ENCODE measurements at places on chromosomes 3 and 15.

GRCh38 chr3:70431911-70432310 lies 119.5 kb upstream of the MDFIC2 start:
- DNase-seq, result no peak

- DNase-seq, result no peak
These were observed 895.5 kb downstream of the ROBO2 start for GRCh38 chr3:77935418-77935817.

DNA sequence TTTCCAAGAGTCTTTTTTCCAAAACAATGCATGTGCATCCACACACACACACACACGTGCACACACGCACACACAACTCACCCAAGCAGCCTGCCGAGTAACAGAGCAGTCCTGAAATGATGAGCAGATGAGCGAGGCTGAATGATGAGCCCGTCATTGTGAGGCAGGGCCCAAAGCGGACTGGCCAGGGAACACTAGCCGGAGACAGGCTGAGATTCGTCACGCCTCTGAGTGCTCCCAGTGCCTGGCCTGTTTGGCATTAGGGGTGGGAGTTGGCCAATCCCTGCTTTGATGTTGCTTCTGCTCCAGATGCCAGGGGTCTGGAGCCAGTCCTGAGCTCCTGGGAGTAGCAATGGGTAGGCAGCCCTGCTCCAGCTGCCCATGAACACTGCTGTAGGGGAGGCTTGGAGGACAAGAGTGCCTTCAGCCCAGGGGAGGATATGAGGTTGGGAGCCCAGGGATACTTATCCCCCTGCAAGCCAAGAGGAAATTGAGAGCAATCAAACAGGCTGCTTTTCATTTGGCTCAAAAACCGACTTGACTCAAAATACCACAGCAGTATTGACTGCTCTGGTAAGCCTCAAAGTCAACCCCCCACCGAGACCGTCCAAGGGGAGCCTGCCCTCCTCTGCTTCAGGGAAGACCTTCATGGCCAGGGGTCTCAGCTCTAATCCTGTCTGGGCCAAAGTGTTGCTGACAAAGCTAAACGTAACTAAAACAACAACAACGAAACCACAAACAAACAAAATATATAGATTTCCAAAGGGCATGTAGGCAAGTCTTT lies 22.9 kb downstream of the COLQ start:
- DNase-seq, result no peak

DNA sequence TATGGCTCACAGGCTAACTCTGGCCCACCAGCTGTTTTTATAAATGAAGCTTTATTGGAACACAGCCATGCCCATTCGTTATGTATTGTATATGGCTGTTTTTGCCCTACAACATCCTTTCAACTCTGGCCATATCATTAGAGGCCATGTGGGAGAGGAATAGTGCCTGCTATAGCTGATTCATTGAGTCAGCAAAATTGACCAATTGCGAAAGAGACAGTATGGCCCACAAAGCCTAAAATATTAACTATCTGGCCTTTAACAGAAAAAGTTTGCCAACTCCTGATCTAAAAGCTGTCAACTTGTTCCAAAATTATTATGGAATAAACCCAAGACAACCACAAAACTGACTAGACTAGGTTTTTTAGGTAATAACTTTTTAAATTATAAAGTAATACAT lies 1.4 kb downstream of the NR1I2 start:
- DNase-seq, result no peak

- DNase-seq, result no peak
These were observed 113.3 kb upstream of the MBNL1 start for GRCh38 chr3:152155246-152156020.

DNA sequence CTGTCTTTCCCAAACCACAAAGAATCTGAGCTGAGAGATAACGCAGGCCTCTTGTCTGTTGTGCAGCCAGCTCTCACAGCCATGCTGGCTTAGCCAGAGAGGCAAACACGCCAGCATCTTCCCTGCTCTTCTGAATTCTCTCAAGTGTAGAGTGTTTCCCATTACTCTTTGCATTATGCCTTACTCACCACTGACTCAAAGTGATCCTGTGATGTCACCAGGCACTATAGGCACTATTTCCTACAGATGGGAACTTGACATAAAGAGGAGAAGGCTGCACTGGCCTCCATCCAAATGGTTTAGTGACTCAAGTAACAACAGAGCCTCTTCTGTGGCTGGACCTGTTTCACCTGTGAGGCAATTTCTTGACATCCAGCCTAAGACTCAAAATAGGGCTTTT lies 44.4 kb downstream of the PDZRN3 start:
- no peak for DNase-seq

DNA sequence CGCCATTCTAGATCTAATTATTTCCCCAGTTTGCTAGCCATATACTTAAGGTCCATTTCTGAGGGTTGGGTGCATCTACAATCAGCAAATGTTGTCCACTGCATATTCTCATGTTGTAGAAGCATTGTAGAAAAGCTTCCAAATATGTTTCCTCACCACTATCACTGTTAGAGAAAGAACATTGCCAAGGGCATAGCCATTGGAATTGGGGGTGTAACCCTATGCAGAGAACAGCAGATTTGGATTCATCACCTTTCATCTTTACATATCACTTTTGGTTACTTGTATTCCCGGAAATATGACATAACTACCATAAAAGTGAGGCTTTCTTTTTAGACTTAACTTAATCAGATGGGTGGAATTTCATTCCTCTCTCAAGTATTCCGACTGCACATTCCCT lies 203.6 kb downstream of the LSAMP start:
- no peak for DNase-seq

- no peak for DNase-seq
These were observed 122.9 kb downstream of the ARRDC4 start for GRCh38 chr15:98083203-98083910.
